ENCODE measurements at places on chromosomes 12 and 14.

GRCh38 chr14:34713681-34714319, 593 bp downstream of the CFL2 start:
- DNase-seq = no peak

DNA sequence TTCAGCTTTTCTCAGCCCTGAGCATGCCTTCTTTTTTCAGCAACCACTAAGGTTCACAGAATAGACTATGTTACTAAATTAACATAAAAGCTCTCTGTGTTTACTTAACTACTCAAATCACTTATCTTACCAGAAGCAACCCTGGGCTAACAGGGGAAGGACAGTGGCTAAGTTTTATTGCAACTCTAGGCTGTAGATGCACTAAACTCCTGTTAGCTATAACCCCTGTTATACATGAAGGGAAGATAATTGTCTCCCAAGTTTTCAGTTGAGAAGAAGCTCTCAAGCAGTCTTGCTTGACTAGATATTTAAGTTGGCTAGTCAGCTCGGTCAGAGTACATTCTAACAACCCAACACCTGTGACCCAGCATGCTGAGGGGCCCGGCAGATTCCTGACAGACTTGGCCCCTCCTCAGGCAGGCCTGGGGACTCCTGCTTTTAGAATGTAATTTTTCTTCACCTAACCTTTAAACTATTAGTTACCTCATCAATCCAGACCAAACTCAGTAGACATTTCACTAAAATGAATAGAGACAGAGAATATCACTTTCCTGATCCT, 464.5 kb downstream of the EGLN3 start:
- DNase-seq = no peak

DNA sequence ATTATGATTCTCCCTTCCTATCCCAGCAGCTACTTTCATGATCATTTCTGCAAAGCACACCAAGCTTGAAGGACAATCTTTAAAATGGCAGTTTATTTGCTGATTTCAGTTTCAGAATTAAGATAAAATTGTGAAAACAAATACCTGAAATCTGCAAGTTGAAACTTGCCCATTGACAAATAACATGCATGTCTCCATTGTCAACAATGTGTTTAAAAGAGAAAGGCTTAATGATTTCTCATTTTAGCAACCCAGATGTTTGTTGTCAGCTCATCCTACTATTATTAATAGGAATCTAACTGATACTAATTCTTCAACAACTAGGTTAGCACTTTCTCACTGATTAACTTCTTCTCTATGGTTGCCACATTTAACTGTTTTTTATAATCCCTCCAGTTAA, 474.6 kb downstream of the PRKD1 start:
- DNase-seq = no peak

DNA sequence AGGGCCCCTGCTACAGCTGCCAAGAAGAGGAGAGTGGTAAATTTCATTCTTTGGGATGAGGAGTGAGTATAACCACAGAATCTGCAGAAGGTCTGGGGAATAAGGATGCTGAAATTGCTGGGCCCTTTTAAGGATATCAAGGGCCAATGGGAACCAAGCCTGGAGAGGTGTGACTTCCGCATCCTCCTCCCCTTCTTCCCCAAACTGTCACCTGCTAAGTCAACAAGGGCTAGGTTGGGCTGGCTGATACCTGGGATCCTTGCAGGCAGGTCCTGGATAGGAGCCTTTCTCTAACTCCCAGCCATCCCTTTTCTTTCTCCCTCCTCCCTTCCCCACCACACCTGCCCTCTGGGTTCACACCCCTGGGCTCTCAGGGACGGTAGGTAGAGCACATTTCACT, at the start of gene LACRT:
TSS of gene LACRT (minus strand) at position 101 of the 400 bp plus-strand sequence. CDS start at position 47, 54 bp downstream.
- no peak for DNase-seq

GRCh38 chr14:64465191-64465822, at the start of gene AKAP5:
Gene AKAP5, plus strand, starts transcription at chr14:64465499. Its CDS starts 2,896 bp downstream, at chr14:64468395.
- no peak for DNase-seq

DNA sequence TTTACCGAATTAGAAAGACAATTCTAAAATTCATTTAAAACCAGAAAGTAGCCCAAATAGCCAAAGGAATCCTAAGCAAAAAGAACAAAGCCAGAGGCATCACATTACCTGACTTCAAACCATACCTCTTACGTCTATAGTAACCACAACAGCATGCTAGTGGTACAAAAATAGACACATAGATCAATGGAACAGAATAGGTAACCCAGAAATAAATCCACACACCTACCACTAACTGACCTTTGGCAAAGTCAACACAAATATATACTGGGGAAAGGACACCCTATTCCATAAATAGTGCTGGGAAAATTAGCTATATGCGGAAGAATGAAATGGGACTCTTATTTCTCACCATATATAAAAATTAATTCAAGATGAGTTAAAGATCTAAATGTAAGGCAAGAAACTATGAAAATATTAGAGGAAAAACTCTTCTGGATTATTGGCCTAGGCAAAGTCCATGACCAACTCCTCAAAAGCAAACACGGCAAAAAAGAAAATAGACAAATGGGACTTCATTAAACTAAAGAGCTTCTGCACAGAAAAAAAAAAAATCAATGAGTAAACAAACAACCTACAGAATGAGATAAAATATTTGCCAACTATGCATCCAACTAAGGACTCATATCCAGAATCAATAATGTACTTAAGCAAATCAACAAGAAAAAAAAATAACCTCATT, 568.9 kb downstream of the SOX5 start:
- DNase-seq = no peak

GRCh38 chr12:53862831-53863230, 75.8 kb upstream of the HOXC13 start:
- no peak for DNase-seq

DNA sequence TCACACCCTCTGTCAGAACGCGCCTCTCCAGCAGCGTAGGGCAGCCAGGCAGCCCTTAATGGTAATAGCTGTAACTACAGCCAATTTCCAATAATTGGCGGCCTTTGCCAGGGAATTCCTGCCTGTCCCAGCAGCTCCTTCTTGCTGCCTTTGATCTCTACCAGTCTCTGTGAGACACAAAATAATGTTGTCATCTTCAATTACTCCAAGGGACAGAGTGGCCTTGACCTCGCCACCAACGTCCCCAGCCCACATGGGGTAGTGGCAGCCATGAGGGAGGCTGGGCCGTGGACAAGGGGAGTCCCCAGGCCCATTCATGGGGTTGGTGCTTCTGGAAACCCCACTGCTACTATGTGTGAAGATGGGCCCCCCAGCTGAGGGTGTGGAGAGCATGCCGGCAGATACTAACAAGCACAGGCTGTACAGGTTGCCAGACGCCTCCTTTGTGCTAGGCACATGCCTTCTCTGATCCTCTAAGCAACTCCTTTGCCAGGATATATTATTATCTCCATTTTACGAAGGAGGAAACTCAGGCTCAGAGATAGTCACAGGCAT, 17.4 kb upstream of the CLMN start:
- DNase-seq = no peak

DNA sequence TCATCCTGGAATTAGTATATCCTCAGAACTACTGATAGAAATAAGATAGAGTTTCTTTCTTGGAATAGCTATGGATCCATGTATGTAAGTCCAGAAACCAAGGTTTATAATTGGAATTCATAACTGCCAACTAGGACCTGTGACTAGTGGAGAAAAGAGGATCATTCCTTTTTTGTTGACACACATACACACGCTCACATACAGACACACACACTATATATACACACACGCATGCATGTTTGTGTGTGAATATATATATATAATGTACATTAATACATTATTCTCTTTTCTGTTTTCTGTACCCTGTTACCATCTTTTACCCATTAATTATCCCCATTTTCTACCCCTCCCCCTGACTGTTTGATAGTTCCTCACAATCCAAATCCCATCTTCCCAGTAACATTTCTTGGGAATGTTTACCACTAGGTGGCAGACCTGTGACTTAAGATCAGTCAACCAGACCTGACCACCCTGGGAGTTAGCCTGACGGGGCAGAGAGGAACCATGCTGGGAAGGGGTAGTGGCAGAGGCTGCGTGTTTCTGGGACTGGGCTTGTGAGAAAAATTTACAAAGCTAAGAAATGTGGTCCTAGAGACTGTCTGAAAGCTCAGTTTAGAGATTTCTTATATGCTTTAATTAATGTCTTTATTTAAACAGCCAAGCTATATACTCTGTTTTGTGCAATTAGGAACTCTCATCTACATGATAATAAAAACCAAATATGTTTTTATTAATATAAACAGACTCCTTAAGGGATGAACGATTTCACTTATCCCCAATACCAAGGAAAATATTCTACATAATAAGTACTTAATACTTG, 308.0 kb downstream of the PPFIA2 start:
- peak; percentile 76 for DNase-seq

DNA sequence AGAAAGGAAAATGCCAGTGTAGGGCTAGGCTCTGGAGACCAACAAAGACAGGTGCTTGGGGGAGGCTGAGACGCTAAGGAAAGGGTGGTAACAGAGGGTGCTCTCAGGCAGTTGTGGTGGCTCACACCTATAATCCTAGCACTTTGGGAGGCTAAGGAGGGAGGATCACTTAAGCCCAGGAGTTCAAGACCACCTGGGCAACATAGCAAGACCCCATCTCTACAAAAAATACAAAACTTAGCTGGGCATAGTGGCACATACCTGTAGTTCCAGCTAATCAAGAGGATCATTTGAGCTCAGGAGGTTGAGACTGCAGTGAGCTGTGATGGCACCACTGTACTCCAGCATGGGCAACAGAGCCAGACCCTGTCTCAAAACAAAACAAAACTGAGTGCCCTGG, 12.4 kb downstream of the REM2 start:
- DNase-seq = no peak

DNA sequence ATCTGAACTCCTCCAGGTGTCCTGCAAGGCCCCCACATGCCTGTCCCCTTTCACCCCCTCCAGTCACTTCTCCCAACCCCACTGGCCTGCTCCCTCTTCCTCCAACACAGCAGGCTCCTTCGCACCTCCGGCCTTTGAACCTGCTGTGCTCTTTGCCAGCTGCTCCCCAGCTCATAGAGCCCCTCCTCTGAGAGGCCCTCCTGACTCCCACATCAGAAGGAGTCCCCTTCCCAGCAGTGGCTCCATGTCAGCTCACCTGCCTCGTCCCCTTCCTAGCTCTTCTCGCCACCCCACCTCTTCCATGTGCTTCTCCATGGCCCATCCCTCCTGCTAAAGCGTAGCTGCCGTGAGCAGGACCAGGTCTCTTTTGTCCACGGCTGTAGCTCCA, 22.1 kb downstream of the SCARB1 start:
- no peak for DNase-seq

DNA sequence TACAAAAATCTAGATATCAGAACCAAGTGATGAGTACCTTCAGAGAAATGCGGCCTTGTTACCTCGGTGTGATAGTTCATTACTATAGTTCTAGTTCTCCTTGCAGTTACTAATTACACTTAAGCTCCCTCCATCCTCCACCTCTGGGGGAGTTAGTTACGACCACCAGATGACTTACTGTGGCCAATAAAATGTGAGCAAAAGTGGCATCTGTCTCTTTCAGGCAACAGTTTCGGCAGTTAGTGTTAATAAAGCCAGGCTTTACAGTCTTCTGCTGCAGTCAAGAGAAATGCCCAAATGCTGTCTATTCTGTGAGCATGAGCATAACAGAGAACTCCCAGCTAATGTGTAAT, 6.0 kb downstream of the TXNDC16 start:
- DNase-seq = no peak

DNA sequence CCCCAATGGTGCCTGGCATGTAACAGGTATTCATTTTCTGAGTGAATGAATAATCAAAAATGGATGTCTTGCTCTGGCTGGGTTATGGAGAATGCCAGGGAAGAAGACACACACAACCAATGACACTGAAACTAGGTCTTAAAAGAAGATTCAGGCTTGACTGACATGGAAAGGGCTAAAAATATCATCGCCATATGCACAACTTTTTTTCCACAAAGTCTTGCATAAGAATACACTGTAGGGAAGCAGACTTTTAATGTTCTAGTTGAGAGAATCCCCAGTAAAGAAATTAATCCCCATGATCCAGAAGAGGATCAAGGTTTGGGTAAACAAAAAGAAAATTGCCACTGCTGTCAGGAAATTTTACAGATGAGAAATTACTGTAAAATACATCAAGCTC, 116.4 kb downstream of the SLC2A13 start:
- no peak for DNase-seq

DNA sequence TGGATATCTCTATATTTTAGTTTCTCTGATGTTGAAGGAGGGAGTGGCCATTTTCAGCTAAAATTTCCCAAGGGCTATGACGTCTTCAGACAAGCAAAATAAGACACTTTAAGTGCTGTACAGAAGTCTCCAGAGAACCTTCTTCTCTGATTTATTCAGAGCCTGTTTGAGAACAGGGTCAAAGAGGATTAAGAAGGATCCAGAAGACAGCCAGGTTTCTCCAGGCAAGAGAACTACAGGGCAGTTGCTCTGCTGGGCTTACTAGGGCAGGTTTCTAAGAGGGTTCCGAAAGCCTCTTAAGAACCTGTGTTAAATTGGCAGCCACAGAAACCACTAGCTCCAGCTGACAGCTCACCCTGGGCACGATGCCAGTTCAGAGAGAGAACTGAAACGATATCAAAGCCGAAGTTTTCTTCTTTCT, 1.2 kb downstream of the MGP start:
- DNase-seq = no peak

DNA sequence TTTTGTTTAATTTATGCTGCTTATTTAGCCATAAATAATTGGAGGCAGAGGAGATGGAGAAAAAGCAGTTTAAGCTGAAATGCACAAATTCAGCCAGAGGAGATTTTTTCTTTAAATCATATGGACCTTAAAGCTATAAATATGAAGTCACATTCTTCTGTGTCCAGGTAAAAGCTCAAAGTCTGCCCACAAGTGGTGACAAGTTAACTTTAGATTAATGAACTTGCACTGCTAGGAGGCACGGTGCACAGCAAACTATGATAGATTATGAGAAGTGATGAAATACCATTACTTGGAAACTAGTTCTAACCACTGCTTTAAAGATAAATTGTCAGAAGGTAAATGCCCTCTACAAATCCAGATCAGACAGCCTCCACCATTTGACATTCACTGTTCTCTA, 69.0 kb downstream of the IFT81 start:
- DNase-seq = no peak

DNA sequence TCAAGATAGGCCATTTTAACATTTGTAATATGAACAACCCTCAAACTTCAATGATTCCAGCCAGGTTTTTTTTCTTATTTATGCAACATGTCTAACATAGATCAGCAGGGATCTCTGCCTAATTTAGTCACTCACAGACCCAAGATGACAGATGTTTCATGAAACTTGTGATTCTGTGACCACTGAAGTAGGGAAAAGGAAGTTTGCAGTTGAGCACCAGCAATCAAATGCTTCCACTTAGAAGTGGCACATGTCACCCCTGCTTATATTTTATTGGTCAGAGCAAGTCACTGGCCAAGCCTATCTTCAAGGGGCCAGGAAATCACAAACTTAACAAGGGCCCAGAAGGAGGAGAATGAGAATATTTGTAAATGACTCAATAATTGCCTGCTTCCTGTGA, 150.6 kb downstream of the BCAT1 start:
- DNase-seq = no peak

- no peak for DNase-seq
Observed at GRCh38 chr12:39499296-39499695, 56.4 kb upstream of the KIF21A start.

GRCh38 chr14:85575617-85575898, 45.6 kb downstream of the FLRT2 start:
- DNase-seq = no peak

Data from HCT116 (cell line).